Epithelial cell of esophagus (primary cell): ENCODE measurements at places on chromosomes 6 and 20.

- DNase-seq: no peak
These were observed 83.5 kb upstream of the TMEM181 start for GRCh38 chr6:158476389-158476788.

DNA sequence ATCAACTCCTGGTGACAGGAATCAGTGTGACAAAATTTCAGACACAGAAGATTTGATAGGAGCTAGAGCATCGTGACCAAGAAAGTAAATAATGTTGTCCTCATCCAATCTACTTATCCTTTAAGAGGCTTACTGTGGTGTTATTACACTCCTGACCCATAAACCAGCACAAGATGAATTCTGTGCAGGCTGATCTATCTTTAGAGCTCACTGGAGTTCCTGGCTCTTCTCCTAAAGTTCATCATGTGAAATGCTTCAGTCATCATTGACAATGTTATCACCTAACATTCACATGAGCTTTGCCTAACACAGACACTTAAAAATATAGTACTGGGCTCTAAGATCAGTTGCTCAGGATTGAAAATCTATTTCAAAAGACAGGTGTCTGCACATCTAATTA, 271.0 kb upstream of the HSF2 start:
- DNase-seq: no peak

GRCh38 chr6:148064406-148065134, 278.1 kb upstream of the SASH1 start:
- DNase-seq: no peak

DNA sequence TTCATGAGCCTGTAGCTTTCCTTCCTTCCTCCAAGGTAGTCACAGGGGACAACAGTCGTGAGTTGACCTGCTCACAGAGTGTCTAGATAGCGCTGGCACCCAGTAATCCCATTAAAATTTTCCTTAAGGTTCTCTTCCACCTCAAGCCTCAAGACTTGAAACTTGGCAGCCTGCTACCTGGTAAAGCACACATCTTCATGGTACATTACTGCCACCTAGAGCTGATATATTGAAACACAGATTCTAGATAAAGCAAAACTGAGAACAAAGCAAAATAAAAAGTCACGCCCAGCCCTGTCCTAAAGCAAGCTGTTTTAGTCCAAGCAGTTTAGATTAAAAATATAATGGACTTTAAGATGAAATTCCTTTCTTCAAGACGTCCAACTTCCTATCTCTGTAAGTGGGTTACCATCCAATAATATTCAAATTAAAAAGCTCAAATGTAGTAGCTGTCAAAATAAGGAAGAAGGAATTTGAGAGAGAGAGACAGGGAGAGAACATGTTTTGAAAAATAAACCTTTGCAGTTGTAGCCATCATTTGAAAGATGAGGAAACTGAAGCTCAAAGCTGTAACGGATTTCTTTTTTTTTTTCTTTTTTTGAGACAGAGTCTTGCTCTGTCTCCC, 50.7 kb upstream of the CD83 start:
- peak; percentile 77 for DNase-seq

DNA sequence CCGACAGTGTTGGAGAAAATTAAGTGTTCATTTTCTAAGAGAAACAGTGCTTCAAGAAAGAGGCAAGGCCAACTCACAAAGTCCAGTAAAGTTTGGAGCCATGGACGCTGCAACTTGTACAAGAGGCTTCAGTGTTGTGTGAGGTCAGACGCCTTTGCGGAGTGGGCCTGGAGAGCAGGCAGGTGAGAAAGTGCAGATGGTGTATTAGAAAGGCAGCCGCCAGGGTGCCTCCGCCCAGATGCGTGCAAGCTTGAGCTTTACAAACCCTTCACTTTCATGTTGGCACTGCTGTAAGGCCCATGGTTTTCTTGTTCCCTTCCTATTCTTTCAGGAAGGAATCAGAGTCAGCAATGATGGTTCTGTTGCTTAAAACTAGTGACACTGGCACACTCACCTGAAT, 25.4 kb upstream of the EXOC2 start:
- no peak for DNase-seq

GRCh38 chr20:13515796-13516558, 122.8 kb downstream of the TASP1 start:
- DNase-seq: no peak

DNA sequence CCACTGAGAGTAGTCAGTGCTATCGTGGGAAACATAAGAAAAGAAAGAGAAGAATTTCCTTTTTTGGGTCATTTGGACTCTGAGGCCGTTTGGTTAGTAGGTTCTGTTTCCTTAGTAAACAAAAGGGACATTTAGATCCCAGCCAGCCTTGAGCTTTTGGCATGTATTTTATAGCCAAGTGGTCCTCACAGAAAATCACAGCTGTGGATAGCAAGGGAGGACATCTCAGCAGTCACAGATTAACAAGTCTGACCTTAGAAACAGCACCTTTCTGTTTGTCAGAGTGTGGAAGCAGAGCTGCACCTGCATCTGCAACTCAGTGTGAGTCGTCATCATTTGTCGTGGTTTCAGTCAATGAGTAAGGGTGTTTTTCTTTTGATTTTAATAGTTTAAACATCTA, 40.5 kb downstream of the FAM120B start:
- DNase-seq: peak; percentile 35

DNA sequence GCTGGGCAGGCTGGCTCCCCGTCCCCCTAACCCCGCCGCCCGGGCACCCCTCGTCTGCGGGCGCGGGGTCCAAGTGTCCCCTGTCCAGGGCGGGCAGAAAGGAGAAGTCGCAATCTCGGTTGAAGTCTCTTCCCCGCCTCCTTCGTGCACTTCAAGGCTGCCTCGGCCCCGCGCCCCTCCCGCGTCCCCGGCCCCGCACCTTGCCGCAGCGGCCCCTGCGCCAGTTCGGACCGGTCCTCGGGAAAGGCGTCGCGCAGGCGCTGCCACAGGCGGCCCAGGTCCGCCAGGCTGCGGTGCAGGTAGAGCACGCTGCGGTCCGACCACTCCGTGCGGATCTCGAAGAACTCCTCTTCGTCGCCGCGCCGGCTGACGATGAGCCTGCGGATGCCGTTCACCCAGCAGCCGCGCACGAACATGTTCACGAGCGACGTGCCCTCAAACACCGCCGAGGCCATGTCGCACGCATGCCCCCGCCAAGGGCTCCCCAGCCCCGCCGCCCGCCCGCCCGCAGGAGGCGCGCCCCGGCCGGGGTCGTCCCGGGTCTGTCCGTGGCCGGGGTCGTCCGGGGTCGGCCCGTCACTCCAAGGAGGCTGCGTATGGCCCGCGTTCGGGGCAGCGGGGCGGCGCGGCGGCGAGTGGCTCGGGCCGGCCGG, at the start of gene PXDC1:
PXDC1 (minus strand) TSS at position 637 of the 653 bp plus-strand sequence; CDS start at position 455, 182 bp downstream.
- DNase-seq: peak; percentile 30

GRCh38 chr6:117924690-117925089, 17.6 kb downstream of the SLC35F1 start:
- DNase-seq: no peak

GRCh38 chr6:100100776-100101175, 106.8 kb upstream of the MCHR2 start:
- DNase-seq: no peak

DNA sequence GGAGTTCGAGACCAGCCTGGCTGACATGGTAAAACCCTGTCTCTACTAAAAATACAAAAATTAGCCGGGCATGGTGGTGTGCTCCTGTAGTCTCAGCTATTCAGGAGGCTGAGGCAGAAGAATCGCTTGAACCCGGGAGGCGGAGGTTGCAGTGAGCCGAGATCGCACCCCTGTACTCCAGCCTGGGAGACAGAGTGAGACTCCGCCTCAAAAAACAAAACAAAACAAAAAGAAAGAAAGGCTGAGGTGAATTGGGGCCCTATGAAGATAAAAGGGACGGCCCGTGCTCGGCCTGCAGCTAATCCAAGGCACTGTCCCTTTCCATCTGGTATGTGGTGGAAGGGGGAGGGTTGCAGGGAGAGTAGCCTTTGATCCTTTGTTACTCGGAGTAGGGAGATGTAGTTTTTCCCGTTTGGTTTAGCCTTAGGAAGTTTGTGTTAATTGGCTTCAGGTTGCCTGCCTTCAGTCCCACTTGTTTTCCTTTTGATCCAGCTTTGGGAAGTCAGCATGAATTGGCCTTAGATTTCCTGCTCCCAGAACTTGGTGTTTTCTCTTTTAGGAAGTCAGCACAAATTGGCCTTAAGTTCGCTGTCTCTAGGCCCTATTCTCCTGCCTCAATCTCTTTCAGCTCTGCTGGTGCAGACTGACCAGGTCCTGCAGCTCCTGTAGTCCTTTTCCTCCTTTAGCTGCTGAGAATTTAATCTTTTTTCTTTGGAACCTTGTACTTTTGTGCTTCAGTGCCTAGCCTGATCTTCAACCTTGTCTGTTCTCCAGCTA, 36.1 kb upstream of the PAQR8 start:
- DNase-seq: no peak

DNA sequence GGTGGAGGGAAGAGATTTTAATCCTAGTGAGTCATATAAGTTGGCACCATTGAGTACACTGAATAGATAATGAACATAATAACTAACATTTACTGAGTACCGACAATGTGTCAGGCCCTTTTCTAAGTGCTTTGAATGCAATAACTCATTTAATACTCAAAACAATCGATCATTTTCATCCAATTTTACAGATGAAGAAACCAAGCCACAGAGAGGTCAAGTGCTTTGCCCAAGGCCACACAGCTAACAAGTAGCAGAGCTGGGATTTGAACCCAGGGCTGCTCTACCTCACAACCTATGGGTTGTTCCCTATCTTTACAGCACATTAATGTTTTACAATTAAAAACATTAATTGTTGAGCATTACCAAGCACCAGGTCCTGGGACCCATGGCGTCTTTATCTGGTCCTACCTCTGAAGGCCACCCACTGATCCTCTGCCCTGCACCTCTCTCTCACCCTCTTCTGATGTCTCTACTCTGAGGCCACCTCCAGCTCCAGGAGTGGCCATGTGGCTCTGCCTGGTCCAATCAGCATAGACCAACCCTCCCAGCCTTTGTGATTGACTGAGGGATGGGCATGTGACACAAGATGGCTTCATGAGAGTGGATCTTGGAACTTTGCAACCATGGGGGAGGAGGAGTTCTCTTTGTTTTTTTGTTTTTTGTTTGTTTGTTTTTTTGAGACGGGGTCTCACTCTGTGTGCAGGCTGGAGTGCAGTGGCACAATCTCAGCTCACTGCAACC, 83.9 kb downstream of the KCNB1 start:
- DNase-seq: no peak

- no peak for DNase-seq
These were observed 44.1 kb downstream of the KIAA0408 start for GRCh38 chr6:127415096-127415495.

- DNase-seq: peak; percentile 1
These were observed 229.1 kb downstream of the PLCB1 start for GRCh38 chr20:8361006-8361652.

DNA sequence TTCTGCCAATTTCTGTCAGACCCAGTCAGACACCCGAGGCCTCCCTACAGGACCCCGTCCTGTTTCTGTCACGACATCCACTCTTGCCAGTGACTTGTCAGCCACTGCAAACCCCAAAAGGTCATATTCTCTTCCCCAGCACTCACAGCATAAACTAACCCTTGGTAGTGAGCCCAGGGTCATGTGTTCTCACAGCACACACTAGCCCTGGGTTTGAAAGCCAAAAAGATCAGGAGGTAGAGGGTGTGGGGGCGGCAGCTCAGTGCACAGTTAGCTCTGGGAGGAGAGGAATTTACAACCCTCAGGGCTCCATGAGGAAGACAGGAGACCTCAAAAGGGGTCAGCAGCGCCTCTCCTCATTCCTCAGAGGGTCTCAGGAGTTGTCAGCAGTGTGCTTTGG, 9.9 kb upstream of the SNX9 start:
- DNase-seq: no peak

DNA sequence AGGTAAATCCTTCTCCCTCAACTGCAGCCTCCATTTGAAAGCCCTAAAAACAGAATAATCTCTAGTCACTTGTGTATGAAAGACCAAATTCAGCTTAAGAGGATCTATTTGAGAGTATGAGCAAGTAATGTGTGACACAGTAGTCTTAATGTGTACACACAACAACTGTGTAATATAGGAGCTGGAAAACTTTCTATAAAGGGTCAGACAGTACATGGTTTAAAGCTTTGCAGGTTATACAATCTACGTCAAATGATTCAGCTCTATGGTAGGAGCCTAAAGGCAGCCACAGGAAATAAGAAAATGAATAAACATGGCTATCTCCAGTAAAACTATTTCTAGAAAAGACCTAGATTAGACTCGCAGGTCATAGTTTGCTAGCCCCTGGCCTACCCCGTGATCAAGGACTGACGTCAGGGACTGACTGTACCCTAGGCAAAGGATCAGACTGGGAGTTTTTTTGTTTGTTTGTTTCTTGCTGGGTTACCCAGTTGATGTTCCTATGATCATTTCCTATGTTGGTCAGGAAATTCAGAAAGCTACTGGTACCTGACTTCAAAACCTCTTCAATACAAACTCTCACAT, 39.7 kb downstream of the BTBD9 start:
- no peak for DNase-seq

DNA sequence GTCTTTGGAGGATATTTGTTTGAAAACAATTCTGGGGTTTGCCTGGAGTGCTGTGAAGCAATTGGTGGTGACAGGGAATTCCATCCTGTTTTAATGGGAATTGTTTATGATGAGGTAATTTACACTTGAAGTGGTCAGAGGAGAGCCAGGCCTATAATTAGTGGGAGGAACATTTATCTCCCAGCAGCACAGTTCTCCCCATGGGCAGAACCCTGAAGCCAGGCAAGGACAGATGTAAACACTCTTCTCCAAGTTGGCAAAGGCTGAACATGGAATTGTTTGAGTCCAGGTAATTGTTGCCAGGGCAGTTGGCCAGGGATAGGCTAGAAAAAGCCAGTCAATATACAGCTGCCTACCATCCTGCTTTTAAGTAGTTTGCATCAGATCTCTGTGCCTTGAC, 789.7 kb downstream of the FRK start:
- DNase-seq: no peak

DNA sequence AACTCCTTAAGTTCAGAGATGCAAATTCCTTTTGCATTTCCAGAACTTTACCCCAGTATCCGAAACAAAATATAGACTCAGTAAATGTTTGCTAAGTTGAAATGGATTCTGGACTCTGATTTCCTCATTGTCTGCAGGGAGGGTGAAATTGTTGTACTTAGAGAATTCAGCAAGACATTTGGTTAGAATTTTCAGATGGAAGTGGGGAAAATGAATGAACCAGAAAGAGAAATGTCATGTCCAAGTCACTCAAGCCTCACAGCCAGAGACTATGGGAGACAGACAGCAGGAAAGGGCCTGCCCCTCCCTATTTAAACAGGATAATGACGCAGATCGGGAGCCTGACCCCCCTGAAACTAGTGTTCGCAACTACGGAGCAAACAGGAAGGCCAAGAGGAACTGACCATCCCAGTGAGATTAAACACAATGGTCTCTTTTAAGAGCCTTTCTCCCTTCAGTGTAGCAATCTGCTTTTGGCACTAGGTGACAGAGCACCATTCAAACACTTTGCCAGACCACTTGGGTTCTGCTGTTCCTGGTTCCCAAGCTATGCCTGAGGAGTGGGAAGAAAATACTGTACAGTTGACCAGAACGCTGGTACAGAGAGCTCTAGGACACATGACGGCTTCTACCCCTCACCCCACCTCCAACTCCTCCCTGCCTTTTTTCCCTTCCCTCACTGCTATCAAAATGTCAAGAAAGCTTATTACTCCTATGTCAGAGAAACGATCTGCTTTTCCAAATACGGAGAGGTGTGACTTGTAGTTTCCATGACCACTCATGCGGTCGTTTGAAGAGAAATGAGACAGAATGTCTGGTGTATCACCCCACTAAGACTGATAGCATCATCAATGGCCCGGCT, 13.7 kb downstream of the NEDD9 start:
- no peak for DNase-seq

- DNase-seq: no peak
These were observed 8.2 kb downstream of the DAAM2 start for GRCh38 chr6:39800034-39801032.
